Testis (tissue), 5 donors: ENCODE measurements at places on chromosomes 2 and 18. TPM values are rescaled to one million over a fixed set of nuclear protein-coding genes. Genes with fewer than 3 reads are reported as not detected.

Gene ACOXL
- total RNA-seq: 5.3 TPM

Gene B4GALT6
- 14.9 TPM for total RNA-seq

Gene AMER3
- total RNA-seq: 3.0 TPM

Gene POTEE
- total RNA-seq: 67.6 TPM

Gene EVX2
- 1.5 TPM for total RNA-seq

Gene REG1B
- not detected for total RNA-seq

Gene TMEM163
- 44.3 TPM for total RNA-seq

Gene GAREM1
- total RNA-seq: 16.2 TPM

Gene CCDC85A
- 2.9 TPM for total RNA-seq

Gene RAPGEF4
- total RNA-seq: 42.6 TPM

Gene ANKRD53
- 36.3 TPM for total RNA-seq
